ENCODE measurements at places on chromosomes 7 and 10.

- peaks cover 20% of the 10 kb centered on the region for H3K36me3 ChIP-seq
Measured at GRCh38 chr7:135490783-135491182, 19.1 kb downstream of the CNOT4 start.

DNA sequence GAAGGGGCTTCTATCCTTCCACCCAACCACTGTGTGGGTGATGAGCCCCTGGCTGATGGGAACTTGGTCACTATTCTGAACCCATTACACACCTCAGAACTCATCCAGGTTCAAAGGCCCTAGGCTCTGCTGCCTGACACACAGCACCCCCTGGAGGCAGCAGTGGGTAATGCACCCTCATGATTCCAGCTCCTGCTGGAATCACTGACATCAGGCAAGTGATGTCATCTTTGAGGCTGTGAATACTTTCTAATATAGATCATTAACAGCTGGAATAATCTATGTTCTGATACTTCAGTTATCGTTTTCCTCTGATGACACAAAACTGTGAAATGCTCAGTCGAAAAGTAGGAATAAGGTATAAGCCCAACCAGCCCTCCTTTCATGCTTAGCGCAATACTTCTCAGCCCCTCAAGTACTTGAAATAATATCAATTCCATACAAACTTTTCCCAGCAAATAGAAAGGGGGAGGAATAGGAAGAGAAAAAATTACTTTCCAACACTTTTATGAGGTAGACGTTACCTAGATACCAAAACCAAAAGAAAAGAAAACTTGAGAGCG, 7.5 kb upstream of the RBP3 start:
- H3K27ac ChIP-seq, result no peak overlapping the region
- H3K36me3 ChIP-seq, result no peaks in the 10 kb centered on the region
- no peak overlapping the region for H3K4me3 ChIP-seq
- peaks cover 14% of the 10 kb centered on the region for H3K27me3 ChIP-seq
- DNase-seq, result peak; percentile 83

DNA sequence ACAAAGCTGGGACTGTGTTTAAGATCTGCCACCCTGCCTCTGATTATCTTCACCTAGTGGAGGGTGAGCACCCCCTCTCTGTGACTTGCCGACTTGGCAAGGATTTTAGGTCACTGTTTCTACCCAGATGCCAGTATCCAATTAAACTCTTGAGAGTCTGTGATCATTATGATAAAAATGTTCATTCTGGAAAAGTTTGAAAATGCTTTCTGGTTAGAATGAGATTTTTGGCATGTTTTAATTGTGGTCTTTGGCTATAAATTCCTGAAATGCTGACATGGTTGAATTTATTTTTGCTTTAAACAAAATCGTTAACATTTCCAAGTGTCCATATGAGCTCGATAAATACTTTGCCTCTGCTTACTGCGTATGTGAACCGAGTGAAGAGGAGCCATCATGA, 221.4 kb downstream of the BICC1 start:
- H3K27ac ChIP-seq, result no peak overlapping the region
- no peaks in the 10 kb centered on the region for H3K36me3 ChIP-seq
- no peak for DNase-seq

- DNase-seq, result peak; percentile 57
- H3K27me3 ChIP-seq, result peaks cover 15% of the 10 kb centered on the region
- H3K4me1 ChIP-seq, result peaks cover 68% of the 10 kb centered on the region
- peak overlapping the region; percentile 96 for H3K27ac ChIP-seq
- peak overlapping the region; percentile 55 for H3K4me3 ChIP-seq
- H3K36me3 ChIP-seq, result no peaks in the 10 kb centered on the region
Measured at GRCh38 chr10:1464881-1465417, 272.4 kb downstream of the ADARB2 start.

GRCh38 chr7:55306331-55306730, 58.8 kb upstream of the LANCL2 start:
- DNase-seq, result no peak
- H3K27me3 ChIP-seq, result peaks cover 4% of the 10 kb centered on the region
- H3K27ac ChIP-seq, result no peak overlapping the region
- H3K4me1 ChIP-seq, result no peaks in the 10 kb centered on the region
- H3K36me3 ChIP-seq, result no peaks in the 10 kb centered on the region

DNA sequence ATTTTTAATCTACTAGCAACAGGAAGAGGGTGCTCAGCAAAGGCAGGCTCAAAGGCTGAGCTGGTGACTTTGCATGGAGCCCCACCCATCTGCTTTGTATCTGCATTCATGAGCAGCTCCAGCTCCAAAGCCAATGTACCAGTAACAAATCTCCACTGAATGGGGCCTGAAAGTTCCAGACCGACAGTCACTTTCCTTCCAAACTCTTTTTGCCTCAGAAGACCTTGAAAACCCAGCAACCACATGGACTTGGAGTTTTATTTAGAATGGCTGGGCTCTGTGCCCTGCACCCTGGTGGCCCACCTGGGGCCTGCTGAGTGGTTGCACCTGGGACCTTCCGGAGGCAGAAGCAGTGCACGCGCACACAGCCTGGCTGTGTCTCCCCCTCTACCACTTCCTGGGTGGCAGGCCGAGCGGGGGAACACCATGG, 195.0 kb upstream of the PLXNA4 start:
- peaks cover 12% of the 10 kb centered on the region for H3K27me3 ChIP-seq
- no peak overlapping the region for H3K4me3 ChIP-seq
- H3K27ac ChIP-seq, result no peak overlapping the region
- no peaks in the 10 kb centered on the region for H3K4me1 ChIP-seq

- H3K27ac ChIP-seq, result no peak overlapping the region
- peaks cover 31% of the 10 kb centered on the region for H3K27me3 ChIP-seq
- no peaks in the 10 kb centered on the region for H3K4me1 ChIP-seq
- H3K36me3 ChIP-seq, result no peaks in the 10 kb centered on the region
- no peak for DNase-seq
Measured at GRCh38 chr7:32416846-32417245, 73.3 kb downstream of the LSM5 start.

DNA sequence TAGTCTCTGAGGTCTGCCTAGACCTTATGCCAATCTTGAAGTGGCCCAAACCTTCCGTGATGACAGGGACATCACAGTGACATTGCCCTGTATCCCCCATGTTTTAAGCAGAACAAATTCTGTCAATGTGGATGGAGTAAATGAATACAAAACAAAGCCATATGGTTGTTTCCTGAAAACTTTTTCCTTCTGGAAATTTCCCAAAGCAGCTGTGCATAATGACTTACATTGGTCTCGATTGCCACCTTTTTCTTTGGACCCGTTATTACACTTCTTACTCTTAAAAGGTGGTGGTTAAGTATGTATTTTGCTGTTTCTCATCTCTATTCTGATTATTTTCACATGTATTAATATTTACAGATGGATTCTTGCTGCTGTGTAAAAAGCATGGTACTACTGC, 411.2 kb upstream of the KLF6 start:
- H3K4me1 ChIP-seq, result no peaks in the 10 kb centered on the region
- H3K4me3 ChIP-seq, result no peak overlapping the region
- H3K27ac ChIP-seq, result no peak overlapping the region
- H3K36me3 ChIP-seq, result no peaks in the 10 kb centered on the region

GRCh38 chr7:120856621-120857352, 1.2 kb downstream of the TSPAN12 start:
- peak overlapping the region; percentile 97 for H3K27ac ChIP-seq
- H3K4me3 ChIP-seq, result peak overlapping the region; percentile 99
- DNase-seq, result peak; percentile 77
- peaks cover 23% of the 10 kb centered on the region for H3K36me3 ChIP-seq

DNA sequence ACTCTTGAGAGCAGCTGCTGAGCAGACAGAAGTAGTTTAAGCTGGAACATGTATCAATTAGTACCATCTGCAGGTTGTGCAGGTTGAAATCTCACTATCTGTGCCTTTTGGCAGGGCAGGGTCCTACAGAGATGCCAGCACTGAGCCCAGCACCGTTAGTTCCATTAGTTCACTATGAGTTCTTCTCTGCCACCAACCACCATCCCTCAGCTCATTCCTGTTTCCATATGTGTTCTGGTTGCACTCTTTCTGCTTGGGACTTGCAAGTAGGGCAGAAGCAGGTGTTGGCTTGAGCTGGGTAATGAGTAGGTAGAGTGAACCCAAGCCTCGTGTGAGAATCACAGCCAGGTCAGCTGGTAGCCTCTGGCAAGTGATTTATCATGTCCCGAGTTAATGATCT, 2.8 kb downstream of the SMO start:
- peaks cover 48% of the 10 kb centered on the region for H3K4me1 ChIP-seq
- H3K27ac ChIP-seq, result no peak overlapping the region
- peaks cover 45% of the 10 kb centered on the region for H3K36me3 ChIP-seq
- peaks cover 13% of the 10 kb centered on the region for H3K27me3 ChIP-seq

DNA sequence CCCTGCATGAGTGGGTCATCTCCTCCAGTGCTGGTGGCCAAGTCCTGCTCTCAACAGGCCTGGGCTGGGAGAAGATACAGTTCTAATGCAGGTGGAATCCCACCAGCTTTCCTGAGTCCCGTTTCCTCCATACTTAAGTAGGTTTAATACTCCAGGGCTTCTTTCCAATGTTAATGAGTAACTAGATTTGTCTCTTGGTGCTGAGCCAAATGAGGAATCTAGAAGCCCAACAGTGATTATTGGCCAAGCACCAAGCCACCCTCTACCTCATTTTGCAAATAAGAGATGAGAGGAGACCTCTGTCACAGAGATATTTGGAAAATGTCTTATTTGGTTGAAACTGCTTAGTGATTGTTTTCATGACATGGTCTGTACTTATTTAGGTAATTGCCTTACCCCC, 37.1 kb downstream of the STARD3NL start:
- DNase-seq, result no peak
- peaks cover 6% of the 10 kb centered on the region for H3K4me1 ChIP-seq
- H3K36me3 ChIP-seq, result peaks cover 27% of the 10 kb centered on the region
- no peak overlapping the region for H3K4me3 ChIP-seq
- H3K27me3 ChIP-seq, result no peaks in the 10 kb centered on the region

DNA sequence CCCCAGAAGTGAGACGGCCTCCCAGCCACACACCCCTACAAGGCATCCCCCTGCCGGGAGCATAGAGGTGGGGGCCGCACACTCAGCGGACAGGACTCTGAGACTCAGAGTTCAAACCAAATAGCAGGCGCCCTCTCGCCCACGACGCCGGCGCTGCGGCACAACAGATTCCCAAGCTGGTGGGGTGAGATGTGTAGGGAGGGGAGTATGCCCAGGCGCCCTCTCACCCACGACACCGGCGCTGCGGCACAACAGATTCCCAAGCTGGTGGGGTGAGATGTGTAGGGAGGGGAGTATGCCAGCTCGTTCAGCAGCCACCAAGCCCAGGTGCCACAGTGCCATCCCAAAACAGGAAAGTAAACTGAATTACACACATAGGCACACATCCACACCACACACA, 64.7 kb downstream of the TCERG1L start:
- DNase-seq, result no peak
- H3K4me1 ChIP-seq, result peaks cover 42% of the 10 kb centered on the region
- no peaks in the 10 kb centered on the region for H3K36me3 ChIP-seq
- H3K27me3 ChIP-seq, result peaks cover 13% of the 10 kb centered on the region

DNA sequence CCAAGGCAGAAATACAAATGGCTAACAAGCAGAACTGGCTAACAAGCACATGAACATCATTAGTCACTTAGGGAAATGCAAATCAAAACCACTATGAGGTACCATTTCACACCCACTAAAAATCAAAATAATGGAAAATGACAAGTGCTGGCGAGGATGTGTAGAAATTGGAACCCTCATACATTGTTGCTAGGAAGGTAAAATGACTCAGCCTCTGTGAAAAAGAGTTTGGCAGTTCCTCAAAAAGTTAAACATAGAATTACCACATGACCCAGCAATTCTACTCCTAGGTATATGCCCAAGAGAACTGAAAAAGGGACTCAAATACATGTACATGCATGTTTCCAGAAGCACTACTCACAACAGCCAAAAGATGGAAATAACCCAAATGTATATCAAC, 52.8 kb upstream of the ANAPC16 start:
- no peaks in the 10 kb centered on the region for H3K4me1 ChIP-seq
- H3K27ac ChIP-seq, result no peak overlapping the region
- no peak overlapping the region for H3K4me3 ChIP-seq
- H3K27me3 ChIP-seq, result no peaks in the 10 kb centered on the region

DNA sequence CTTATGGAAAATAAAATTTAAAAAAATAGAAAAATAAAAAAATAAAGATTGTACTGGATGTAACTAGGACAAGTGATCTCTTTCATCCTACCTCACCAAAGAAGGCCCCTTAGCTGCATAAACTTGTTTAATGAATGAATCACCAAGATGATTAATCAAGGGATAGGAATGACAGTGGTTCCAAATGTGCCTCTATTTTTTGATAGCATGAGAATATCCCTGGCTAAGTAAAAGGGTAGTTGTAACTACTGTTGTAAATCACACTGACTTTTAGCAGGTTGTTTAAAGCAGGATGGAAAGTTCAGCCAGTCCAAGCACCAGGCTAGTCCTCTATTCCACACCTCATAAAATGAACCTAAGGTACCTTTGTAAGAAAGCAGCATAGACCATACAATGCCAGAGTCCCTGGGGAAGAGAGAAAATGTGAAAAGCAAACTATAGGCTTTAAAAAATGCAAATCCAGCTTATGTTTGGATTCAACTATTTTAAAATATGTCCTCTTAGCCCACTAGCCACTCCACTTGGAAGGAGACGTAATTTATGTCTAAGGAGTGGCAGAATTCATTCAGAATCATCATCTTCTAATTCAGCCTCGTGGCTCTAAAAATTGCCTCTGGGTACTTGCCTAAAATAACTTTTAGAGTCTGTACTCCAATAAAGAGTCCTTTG, 126.8 kb downstream of the SKIDA1 start:
- H3K27ac ChIP-seq, result peak overlapping the region; percentile 66
- peaks cover 10% of the 10 kb centered on the region for H3K36me3 ChIP-seq
- peaks cover 46% of the 10 kb centered on the region for H3K4me1 ChIP-seq
- no peak for DNase-seq
- no peak overlapping the region for H3K4me3 ChIP-seq

- no peak overlapping the region for H3K4me3 ChIP-seq
- H3K27me3 ChIP-seq, result peaks cover 22% of the 10 kb centered on the region
- peak; percentile 51 for DNase-seq
- H3K4me1 ChIP-seq, result peaks cover 7% of the 10 kb centered on the region
- H3K27ac ChIP-seq, result no peak overlapping the region
Measured at GRCh38 chr10:118568327-118568848, 27.1 kb downstream of the PRLHR start.

- no peaks in the 10 kb centered on the region for H3K27me3 ChIP-seq
- H3K4me3 ChIP-seq, result no peak overlapping the region
- peak overlapping the region; percentile 15 for H3K27ac ChIP-seq
- no peak for DNase-seq
Measured at GRCh38 chr10:114472877-114473253, 68.6 kb upstream of the AFAP1L2 start.
